ENCODE measurements at places on chromosomes 2 and 18. TPM values are rescaled to one million over a fixed set of nuclear protein-coding genes. Genes with fewer than 3 reads are reported as not detected.

RNPEPL1 gene
- 40.5 TPM for total RNA-seq

PSMD14 gene
- total RNA-seq, result 46.5 TPM

G6PC2 gene
- 2.8 TPM for total RNA-seq

SKOR2 gene
- 0.81 TPM for total RNA-seq

- DNase-seq, result no peak
Measured at GRCh38 chr2:46642218-46642617, 162.9 kb downstream of the TMEM247 start.

GRCh38 chr2:233497692-233498091 lies 68.9 kb downstream of the USP40 start:
- no peak for DNase-seq

- no peak for DNase-seq
Measured at GRCh38 chr2:60109744-60110143, 443.7 kb downstream of the BCL11A start.

DNA sequence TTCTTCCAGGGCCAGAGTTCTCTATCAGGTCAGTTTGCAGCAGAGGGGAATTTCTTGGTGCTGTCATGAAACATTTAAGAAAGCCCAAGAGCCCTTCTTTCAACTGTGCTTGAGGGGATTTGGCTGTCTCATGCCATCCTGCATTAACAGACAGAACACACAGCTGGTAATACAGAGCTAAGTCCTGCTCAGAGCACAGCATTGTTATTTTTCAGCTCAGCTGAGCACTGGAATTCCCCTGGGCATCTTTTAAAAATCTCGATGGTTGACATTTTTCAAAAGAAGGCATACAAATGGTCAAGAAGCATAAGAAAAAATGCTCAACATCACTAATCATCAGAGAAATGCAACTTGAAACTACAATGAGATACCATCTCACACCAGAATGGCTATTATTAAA lies 14.9 kb upstream of the IL1R2 start:
- DNase-seq, result no peak

- no peak for DNase-seq
Measured at GRCh38 chr18:28079883-28080282, 97.0 kb downstream of the CDH2 start.

DNA sequence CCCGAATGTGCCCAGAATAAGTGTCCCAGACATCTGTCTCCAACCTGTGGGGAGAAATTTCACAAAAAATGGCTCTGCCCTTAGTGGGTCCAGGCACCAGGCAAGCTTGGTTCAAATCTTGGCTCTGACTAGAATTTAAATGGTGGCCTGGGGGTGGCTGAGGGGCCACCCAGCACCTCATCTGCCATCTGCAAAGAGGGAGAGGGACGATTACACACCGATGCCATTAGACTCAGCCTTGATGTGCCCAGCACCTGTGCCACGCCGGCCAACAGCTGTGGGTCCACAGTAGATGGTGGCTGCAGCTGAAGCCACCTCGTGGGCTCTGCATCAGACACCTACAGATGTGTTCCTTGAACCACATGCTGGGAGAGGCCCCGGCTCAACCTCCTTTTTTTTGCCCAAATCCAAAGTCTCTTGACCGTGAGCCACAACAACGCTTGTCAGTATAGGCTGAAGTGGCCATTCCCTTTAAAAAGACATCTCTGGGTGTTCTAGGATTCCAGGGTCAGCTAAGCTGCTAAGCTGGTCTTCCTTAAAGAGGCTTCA lies 222.0 kb upstream of the RAB6C start:
- DNase-seq, result no peak

SCN7A gene
- total RNA-seq, result 1.8 TPM

- DNase-seq, result no peak
Measured at GRCh38 chr2:6027066-6027465, 334.9 kb downstream of the SOX11 start.

GRCh38 chr18:44320619-44321460 lies 359.8 kb upstream of the SETBP1 start:
- DNase-seq, result no peak

DNA sequence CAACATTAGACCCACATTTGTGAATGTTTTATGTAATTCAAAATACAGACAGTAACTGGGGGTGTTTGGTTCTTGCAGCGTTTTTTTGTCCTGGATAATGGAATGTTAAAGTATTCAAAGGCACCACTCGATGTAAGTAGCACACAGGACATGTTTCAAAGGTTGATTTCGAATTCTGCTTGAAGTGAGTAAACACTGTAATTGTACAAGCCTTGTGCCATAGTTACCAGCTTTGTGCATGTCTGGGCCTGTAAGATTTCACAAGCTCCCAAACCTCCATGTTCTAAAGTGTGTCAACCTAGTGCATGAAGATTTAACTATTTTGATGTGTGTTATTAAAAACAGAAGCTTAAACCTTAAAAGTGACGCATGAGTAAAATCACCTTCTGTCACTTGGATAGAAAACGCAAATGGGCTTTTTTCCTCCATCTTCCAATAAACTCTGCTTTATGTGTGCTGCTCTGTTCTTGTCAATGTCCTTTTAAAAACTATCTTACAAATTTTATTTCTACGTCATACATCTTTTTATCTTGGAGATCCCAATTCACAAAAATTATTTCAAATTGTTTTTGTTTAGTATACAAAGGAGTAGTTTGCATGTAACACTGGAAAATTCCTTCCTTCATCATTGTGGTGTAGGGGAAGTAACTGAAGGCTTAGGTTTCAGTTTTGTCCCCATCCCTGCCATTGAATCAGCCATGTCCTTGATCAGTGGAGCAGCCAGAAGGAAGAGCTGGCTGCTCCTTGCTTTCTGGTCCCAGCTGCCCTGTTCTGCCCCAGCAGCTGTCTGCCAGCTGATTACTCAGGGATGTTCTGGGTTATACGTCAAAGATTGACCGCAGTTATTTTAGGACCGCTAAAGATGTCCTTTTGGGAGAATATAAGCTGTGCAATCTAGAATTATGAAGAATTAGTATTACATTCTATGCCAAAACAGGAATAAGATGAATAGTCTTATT lies 119.2 kb downstream of the PRKRA start:
- no peak for DNase-seq

- DNase-seq, result no peak
Measured at GRCh38 chr18:61953161-61953560, 60.4 kb upstream of the RNF152 start.

DNA sequence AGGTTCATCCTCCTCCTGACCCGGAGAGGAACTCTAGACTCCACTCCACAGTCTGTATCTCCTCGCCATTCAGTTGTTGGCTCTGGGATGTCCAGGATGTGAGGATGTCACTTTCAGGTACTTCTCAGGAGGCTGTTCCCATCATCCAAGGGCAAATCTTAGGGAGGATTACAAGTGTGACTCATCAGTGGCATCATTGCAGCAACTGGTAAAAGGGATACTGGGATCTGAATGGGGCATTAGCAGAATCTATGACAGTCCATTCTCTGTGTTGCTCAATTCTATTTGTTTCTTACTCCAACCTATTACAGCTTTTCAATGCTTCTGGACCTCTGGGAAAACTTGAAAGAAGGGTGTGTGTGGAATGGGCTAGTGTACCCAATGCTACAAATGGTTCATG lies 81.5 kb upstream of the FN1 start:
- no peak for DNase-seq

- DNase-seq, result no peak
Measured at GRCh38 chr2:214492152-214492551, 81.3 kb downstream of the VWC2L start.

- DNase-seq, result no peak
Measured at GRCh38 chr2:177328056-177328455, 63.5 kb upstream of the NFE2L2 start.

GRCh38 chr2:179349670-179350303 lies 85.2 kb upstream of the SESTD1 start:
- DNase-seq, result no peak

- no peak for DNase-seq
Measured at GRCh38 chr2:88450186-88450585, 2.3 kb downstream of the FOXI3 start.

DNA sequence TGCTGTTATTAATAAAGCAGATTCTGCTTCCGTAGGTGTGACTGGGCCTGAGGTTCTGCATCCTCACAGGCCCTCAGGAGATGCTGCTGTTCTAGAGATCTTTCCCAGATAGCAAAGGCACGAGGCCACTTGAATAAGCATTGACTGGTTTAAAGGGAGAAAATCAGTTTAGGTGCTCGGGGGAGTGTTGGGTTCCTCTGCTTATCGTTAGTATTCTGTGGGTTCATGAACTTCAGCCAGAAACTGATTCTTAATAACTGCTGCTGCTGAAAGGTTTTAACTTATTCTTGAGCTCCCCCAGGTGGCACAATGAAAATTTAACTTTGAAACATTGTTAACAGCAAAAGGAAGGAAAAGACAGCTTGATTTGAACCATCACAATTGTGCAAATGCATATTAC lies 56.9 kb downstream of the ITGA6 start:
- no peak for DNase-seq

CYS1 gene
- 0.79 TPM for total RNA-seq

GRCh38 chr18:53948991-53949390 lies 275.5 kb downstream of the MBD2 start:
- no peak for DNase-seq

CFAP65 gene
- total RNA-seq, result 2.1 TPM

DNMT3A gene
- total RNA-seq, result 139 TPM

CD8B gene
- 0.93 TPM for total RNA-seq

GRCh38 chr2:208142240-208142924 lies 3.6 kb downstream of the CRYGB start:
- DNase-seq, result no peak

MYOM1 gene
- 2.0 TPM for total RNA-seq

DNA sequence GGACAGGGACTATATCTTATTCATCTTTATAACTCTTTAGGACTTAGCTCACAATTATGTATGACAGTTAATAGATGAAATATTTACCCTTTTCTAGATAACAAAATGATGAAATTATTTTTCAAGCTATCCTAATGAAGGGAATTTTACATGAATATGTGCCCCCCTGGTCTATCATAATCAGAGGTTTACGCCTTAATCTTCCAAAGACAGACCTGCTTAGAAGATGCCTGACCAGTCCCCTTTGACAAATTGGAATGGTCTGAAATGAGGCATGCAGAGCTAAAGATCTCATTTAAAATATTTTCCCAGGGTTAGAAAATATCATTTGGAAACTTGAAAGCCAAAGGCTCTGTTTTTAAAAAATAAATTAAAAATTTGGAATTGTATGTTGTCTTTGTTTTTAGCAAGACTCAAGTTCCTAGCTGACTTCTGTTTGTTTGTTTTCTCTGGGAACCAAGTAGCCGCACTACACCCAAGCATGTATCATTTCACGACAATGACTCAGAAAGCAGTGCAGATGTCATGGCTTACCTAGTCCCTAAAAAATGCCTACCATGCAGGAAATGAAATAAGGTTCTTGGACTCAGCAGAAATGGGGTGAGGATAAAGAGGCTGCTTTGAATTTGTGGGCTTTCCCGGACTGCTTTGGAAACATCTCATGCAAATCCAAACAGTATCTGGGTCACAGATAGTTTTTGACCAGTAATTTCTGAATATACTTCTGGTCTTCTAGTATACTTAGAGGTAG lies 162.1 kb downstream of the ZEB2 start:
- DNase-seq, result no peak

DNA sequence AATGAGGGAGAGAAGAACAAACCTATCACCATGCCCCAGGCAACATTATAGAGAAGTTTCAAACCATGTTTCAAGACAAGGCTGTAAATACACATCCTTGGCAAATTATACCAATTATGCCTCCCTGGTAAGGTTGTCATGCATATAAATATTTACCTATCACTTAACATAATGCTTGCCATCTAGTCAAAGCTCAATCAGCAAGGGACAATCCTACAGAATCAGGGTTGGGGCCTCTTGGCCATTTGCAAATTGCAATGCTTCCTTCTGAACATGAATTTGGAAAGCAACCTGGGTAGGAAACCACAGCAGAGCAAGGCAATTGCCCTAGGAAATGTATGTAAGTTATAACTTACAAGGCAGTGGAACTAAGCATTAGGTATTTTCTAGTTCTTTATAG lies 907.2 kb upstream of the CDH2 start:
- DNase-seq, result no peak

DNA sequence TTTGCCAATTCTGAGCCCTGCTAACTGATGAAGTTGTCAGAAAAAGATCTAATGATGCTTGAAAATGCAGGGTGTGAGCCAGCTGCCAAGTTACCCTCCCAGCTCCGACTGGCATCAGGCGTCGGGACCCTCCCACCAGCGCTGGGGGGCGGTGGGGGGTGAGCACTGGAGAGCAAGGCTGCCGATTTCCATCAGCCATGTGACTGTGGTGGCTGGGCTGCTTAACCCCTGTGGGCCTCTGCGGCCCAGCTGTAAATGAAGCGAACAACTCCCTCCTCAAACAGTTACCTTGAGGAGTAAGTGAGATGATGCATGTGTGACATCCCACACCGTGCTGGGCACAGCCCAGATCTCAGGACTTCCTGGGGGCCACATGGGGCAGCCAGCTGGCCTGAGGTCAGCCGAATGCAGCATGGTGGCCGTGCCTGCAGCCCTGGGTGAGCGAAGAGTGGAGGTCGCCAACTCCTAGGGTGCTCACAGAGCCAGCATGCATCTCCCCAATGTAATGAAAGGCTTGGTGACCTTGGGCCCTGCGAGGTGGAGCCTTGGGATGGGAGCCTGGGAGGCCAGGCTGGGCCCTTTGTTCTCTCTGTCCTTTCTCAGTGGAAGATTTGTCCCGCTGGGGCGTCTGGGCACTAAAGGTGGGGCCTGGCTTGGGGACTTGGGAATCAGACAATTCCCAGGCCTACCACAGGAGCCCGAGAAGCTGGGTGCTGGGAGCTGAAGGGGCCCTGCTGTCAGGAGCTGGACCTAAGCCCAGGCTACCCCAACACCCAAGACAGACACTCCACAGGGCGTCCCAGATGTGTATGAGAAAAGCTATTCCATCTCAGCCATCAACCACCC lies 25.1 kb downstream of the CIB4 start:
- DNase-seq, result peak; percentile 58

FEV gene
- 51.1 TPM for total RNA-seq

PSTPIP2 gene
- total RNA-seq, result 9.6 TPM

PLA2R1 gene
- total RNA-seq, result 3.6 TPM

ADD2 gene
- 5.0 TPM for total RNA-seq

GRCh38 chr18:21760321-21760720 lies 19.7 kb downstream of the MIB1 start:
- DNase-seq, result no peak

- no peak for DNase-seq
Measured at GRCh38 chr2:113021312-113021711, 16.1 kb downstream of the IL36A start.

- no peak for DNase-seq
Measured at GRCh38 chr2:235011607-235011928, 59.8 kb downstream of the SH3BP4 start.

INO80D gene
- 20.4 TPM for total RNA-seq

GRCh38 chr18:55522011-55522410 lies 66.0 kb downstream of the TCF4 start:
- no peak for DNase-seq

Measured in type B pancreatic cell (in vitro differentiated cells).